A549 treated with CpdA at 1 μM for 4 hours (cell line): ENCODE measurements at places on chromosomes 5 and 9. TPM values are rescaled to one million over a fixed set of nuclear protein-coding genes. Genes with fewer than 3 reads are reported as not detected.

PTGES gene
- total RNA-seq = 91.2 to 108 TPM (median 93.1 TPM) in 5 replicates

GIN1 gene
- total RNA-seq = 3.9 to 6.4 TPM (median 4.3 TPM) in 5 replicates

SYK gene
- total RNA-seq = 0.05 to 0.09 TPM in 2 of 5 replicates, not detected in the others

CCDC152 gene
- total RNA-seq = not detected in 5 replicates

PDGFRB gene
- total RNA-seq = 0.08 to 0.34 TPM (median 0.18 TPM) in 5 replicates

REXO4 gene
- 31.4 to 44.3 TPM (median 39.2 TPM) in 5 replicates for total RNA-seq

PCDHB5 gene
- total RNA-seq = 1.2 to 1.9 TPM (median 1.5 TPM) in 5 replicates

DIPK1B gene
- total RNA-seq = 6.4 to 10.5 TPM (median 7.9 TPM) in 5 replicates
